ENCODE measurements at places on chromosomes 6 and 20.

DNA sequence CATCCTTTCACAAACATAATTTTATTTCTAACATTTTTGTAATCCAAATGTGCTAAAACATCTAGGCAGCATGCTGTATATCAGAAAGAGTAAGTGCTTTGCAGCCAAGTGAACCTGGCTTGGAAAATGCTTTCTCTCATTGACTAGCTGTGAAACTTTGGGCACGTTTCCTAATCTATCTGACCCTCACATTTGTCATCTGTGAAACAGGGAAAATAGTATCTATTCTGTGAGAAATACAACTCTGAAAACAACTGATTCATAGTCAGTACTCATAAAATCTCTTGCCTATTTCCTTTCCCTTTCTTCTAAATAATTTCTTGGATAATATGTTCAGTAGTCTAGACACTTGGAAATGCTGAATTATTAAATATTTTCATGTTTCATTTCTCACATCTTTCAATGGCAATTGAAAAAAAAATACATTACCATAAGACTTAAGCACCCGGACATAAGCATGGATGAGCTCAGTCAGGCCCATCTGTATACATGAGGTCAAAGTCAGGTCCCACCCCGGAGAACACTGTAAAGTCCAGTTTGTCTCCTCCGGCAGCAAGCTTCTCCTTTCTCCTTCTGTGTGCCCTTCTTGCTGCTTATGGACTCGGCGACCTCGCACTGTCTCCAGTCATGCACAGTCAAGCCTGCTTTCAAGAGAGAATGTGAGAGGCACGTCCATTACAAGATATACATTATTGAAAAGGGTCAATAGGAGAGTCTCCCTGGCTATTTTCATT is 455.0 kb upstream of the SOX4 start:
- DNase-seq = no peak

DNA sequence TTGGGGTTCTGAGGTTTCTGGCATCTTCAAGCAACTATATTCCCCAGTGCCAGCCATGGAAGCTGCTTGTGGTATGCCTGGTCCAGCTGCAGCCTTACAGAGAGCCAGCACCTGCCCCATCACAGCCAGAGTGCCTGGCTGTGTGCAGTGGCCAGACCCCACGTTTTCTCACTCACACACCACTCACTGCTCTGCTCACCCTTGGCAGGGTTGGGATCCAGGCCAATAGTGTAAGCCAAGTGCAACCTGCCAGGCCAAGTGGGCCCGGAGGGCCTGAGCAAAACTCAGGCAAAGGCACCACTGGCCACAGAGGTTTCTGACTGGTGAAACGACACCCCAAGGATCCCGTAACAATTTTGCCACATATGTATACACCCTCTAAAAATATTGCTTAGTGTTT is 67.9 kb upstream of the EYA4 start:
- DNase-seq = no peak

- no peak for DNase-seq
Observed at GRCh38 chr6:16429669-16430068, 191.3 kb downstream of the GMPR start.

DNA sequence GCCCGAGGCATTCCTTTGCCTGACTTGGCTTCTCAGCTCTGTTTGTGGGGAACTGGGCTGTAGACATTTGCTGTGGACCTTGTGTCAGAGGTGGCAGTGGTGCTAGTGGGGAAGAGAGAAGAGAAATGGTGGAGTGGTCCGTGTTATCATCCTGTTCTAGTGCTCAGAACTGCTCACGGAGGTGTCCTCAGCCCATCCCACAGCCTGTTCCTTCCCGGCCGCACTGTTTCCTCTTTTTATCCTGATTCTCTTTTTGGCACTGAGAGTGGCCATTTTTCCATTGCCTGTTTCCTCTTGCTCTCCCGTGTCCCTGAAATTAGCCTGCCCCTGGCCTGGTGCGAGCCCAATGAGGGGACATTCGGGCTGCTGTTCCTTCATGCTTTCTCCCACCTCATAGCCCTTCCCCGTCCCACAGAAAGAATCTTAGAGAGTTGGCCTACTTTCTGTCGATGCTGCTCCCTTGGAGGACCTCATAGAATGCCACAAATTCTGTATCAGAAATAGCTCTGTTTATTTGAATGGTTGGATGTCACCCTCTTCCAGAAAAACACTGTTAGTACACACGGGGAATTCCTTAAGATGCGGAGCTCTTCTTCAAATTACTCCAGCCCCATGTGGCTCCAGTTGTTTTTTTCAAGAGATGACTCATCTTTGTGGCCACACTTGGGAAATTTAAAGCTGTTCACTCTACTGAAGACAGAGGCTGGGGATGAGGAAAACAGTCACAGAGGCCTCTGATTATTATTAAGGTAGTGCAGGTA is 26.1 kb downstream of the FARS2 start:
- DNase-seq = no peak

DNA sequence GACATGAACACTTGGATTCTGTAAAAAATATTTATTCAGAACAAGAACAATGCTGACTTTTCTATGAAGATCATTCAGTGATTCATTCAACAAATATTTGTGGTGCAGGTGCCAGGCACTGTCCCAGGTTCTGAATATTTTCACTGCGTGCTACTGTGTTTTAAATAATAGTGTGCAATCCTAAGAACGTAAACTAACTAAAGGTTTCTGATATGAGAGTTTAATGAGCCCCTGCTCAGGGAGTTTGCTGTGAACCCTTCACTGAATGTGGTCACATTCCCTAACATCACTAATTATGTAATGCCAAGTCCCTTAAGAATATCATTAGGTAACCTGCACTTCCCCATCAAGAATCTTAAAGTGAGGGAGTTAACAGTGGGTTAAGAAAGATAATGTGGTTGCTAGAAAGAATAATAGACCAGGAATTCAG is 1.7 kb upstream of the TMEM170B start:
- DNase-seq = peak; percentile 16

DNA sequence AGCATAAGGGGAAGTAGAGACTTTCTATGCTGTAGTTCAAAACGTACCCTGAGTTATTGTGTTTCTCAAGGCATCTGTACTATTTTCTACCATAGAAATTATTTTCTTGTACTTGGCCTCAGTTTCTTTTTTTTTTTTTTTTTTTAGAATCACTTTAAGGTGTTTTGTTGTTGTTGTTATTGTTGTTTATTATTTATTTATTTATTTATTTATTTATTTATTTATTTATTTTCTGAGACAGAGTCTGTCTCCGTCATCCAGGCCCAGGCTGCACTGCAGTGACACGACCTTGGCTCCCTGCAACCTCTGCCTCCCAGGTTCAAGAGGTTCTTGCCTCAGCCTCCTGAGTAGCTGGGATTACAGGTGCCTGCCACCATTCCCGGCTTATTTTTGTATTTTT is 179.1 kb downstream of the GRIK2 start:
- no peak for DNase-seq

DNA sequence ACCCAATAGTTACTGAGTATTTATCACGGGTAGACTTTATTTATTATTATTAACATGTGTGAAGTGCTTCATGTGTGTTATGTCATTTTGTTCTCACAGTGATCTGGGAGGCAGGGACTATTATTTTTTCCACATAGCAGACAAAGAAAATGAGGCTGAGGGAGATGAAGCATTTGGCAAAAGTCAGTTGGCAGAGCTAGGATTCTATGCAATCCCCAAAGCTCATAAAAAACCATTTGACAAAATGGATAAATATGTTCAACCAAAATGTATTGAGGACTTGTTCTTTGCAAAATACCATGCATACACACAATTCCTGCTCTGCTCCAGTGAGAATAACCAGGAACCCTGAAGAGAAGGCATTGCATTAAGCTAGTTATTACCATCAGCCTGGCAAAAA is 184.4 kb downstream of the HS3ST5 start:
- no peak for DNase-seq

DNA sequence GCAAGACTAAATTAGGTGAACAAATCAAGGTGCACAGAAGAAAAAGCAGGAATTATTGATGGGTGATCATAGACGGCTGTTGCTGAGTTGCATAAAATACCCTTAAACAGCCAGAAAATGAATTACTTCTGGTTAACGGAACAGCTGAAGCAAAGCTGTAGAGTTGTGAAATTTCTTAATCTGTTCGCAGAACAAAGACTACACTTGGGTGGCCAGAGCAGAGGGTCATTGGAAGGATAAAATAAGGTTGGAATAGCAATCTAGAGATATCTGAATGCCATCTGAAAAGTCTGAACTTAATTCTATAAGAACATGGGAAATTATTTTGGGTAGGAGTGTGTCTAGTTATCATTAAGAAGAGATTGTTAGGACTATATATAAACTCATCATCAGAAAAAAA is 339.1 kb upstream of the RSPO3 start:
- no peak for DNase-seq

- no peak for DNase-seq
Observed at GRCh38 chr20:63538204-63539091, 1.3 kb upstream of the PTK6 start.

GRCh38 chr6:52217761-52218160 is 26.5 kb downstream of the IL17F start:
- no peak for DNase-seq

- DNase-seq = no peak
Observed at GRCh38 chr20:63355781-63356295, 5.3 kb downstream of the CHRNA4 start.

DNA sequence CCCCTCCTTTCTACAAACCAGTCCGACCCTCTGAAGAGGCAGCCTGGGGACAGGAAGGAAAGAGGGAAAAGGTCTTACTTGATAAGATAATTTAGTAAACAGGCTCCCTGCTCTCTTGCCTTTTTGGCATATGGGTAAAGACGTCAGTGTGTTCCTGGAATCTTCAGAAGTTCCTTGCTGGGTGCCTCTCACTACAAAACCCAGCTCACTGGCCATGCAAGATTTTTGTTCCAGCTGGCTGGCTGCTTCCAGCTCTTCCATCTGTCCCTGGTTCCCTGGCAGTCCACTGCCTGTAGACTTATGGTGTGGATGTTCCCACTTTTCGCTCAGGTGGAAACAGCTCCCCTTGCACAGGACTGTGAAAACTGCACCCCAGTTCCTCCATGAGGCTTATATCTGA is 57.4 kb downstream of the MOCS1 start:
- no peak for DNase-seq

- DNase-seq = no peak
Observed at GRCh38 chr20:725491-725890, 42.8 kb downstream of the SLC52A3 start.

GRCh38 chr6:149922642-149923326 is at the start of gene RAET1G:
Gene RAET1G, minus strand, starts transcription at chr6:149923121. Its CDS starts 111 bp downstream, at chr6:149923010.
- peak; percentile 74 for DNase-seq

- no peak for DNase-seq
Observed at GRCh38 chr6:77010931-77011542, 452.3 kb downstream of the HTR1B start.

GRCh38 chr6:124148236-124148957 is 344.7 kb downstream of the NKAIN2 start:
- no peak for DNase-seq

DNA sequence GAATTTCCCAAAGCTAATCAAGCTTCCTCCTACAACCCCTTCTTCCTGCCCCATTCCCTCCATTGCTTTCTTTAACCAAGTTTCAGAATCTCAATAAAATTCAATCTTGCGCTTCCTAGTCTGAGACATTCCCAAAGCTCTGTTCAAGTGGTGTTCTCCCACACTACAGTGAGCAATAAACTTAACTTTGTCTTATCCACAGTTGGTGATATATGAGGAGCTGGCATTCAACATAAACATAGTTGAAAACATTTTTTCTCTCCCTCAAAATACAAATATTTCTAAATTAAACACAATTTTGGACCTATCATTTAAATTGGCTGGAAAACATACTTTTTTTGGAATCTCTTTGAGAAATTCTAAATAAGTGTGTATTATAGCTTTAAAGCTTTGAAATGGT is 129.7 kb upstream of the HMGCLL1 start:
- DNase-seq = no peak

DNA sequence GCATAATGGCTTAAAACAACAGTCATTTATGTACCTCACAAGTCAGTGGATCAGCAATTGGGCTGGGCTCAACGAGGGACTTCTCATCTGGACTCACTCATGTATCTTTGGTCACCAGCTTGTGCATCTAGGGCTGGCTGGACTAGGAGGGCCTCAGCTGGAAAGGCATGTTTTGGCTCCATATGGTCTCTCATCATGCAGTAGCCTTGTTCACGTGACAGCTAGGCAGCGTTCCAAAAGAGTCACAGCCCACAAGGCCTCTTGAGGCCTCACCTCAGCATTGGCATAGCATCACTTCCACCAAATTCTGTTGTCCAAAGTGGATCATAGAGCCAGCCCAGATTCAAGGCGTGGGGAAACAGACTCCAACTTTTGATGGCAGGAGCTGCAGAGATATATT is 110.1 kb downstream of the MAFB start:
- DNase-seq = no peak

- DNase-seq = no peak
Observed at GRCh38 chr6:98516206-98516605, 318.2 kb upstream of the POU3F2 start.

DNA sequence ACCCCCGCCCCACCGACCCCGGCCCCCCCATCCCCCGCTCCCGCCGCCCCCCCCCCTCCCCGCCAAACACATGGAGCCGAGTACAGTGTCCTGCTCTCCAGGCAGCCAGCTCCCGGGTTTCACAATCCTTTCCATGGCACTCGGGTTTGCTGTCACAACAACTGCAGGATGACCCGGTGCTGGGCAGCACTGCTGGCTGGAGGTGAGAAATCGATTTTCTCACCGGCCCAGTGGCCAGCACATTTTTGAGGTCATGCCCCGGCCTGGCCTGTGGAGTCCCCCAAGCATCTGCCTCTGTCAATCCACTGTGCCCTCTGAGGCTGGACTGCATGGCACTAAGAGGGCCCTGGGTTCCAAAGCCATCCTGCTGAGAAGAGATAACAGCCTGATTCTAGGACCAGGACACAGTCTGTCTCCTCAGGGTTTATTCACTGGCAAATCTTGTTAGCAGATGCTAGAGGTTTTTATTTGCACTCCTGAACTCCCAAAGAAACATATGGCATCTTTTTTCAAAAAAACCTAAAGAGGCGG is 129.5 kb downstream of the NFATC2 start:
- DNase-seq = no peak

- no peak for DNase-seq
Observed at GRCh38 chr6:6401401-6401800, 80.9 kb upstream of the F13A1 start.

GRCh38 chr6:159609652-159610178 is 83.3 kb downstream of the SOD2 start:
- DNase-seq = no peak

GRCh38 chr6:41302638-41303037 is 16.2 kb upstream of the TREM1 start:
- no peak for DNase-seq

DNA sequence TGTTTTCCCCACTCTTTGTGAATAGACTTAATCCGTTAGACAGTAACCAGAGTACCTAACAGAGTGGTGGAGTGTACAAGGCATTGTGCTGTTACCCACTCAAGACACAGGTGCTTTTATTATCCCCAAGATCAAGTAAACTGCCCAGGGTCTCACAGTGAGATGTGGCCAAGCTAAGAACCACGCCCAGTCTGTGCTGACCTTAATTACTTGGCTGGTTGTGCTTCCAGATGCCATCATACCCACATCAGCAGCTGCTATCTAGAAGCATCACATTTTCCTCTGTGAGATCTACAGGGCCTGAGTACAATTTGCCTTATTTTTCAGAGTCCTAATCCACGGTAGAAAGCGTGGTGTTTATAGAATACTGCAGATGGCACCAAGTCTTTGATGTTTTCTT is 70.3 kb downstream of the GFRA4 start:
- no peak for DNase-seq
